ENCODE measurements at places on chromosomes 5 and 9.

- DNase-seq, result no peak
These were observed 40.3 kb upstream of the FBP1 start for GRCh38 chr9:94679587-94679986.

- DNase-seq, result no peak
These were observed 221.6 kb downstream of the DMRT2 start for GRCh38 chr9:1271786-1272185.

GRCh38 chr9:99445920-99446319, 223.8 kb downstream of the SEC61B start:
- no peak for DNase-seq

- DNase-seq, result no peak
These were observed 192.6 kb upstream of the IL12B start for GRCh38 chr5:159522841-159523240.

Data from activated CD8-positive, alpha-beta memory T cell treated with anti-CD3 and anti-CD28 coated beads for 48 hours (primary cell).